Ovary (tissue), 10 donors: ENCODE measurements at places on chromosomes 3 and 15. TPM values are rescaled to one million over a fixed set of nuclear protein-coding genes. Genes with fewer than 3 reads are reported as not detected.

Gene P2RY14
- total RNA-seq: 1.2 TPM

Gene GPR149
- total RNA-seq: not detected

Gene IREB2
- 29.3 TPM for total RNA-seq

Gene GOLGA6L7
- not detected for total RNA-seq

Gene ADAMTS9
- 88.8 TPM for total RNA-seq

Gene SLC7A14
- 0.05 TPM for total RNA-seq

DNA sequence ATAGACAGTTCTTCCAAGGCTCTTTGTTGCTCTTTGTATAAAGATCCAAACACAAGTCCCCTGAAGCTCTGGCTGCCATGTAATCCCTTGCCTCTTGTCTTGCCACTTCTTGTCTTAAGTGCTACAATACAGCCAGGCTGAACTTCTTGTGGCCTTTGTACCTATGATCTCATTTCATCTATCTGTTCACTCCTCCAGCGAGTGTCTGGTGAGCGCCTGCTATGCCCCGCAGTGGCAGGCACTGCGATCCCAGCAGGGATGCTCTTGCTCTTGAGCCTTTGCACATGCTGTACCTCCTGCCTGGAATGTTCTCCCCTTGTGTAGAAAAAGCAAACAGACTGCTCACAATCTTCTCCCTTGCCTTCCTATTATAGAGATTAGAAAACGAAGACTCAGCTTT lies 81.9 kb upstream of the ADPGK start:
- no peaks in the 10 kb centered on the region for H3K36me3 ChIP-seq
- no peaks in the 10 kb centered on the region for H3K4me1 ChIP-seq
- no peaks in the 10 kb centered on the region for H3K27me3 ChIP-seq
- no peak for DNase-seq
- no peak overlapping the region for H3K4me3 ChIP-seq
- no peak overlapping the region for H3K27ac ChIP-seq

GRCh38 chr3:133943639-133944141 lies 48.0 kb upstream of the RAB6B start:
- no peak for DNase-seq
- no peak overlapping the region for H3K4me3 ChIP-seq
- H3K36me3 ChIP-seq: no peaks in the 10 kb centered on the region
- H3K27me3 ChIP-seq: no peaks in the 10 kb centered on the region

GRCh38 chr3:134869153-134869726 lies 74.2 kb downstream of the EPHB1 start:
- H3K27ac ChIP-seq: no peak overlapping the region
- H3K27me3 ChIP-seq: no peaks in the 10 kb centered on the region
- no peak for DNase-seq

DNA sequence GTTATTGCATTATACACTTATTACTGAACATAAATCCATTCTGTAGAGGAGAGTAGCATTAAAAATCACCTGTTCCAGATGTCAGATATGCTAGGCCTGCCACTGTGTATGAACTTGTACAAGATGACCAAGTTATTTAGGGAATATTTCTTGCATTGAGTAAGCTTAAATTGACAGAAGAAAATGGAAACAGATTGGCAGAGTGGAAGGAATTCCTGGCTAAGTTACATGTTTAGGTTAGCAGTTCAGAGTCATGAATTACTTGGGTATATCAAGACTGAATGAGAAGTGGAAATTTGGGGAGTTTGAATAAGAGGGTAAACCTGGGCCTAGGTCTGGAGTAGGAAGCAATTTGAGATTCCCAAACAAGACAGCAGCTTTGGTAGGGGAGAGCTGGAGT lies 44.6 kb downstream of the ARHGAP31 start:
- H3K4me1 ChIP-seq: peaks cover 9% of the 10 kb centered on the region
- no peak overlapping the region for H3K27ac ChIP-seq
- no peaks in the 10 kb centered on the region for H3K27me3 ChIP-seq

GRCh38 chr15:52466134-52466701 lies 62.5 kb downstream of the MYO5A start:
- no peaks in the 10 kb centered on the region for H3K27me3 ChIP-seq

GRCh38 chr3:123634149-123635051 lies 49.5 kb upstream of the HACD2 start:
- no peaks in the 10 kb centered on the region for H3K36me3 ChIP-seq
- H3K27ac ChIP-seq: no peak overlapping the region
- no peak for DNase-seq
- H3K4me3 ChIP-seq: no peak overlapping the region
- H3K4me1 ChIP-seq: peaks cover 20% of the 10 kb centered on the region
- H3K27me3 ChIP-seq: no peaks in the 10 kb centered on the region

GRCh38 chr3:141360888-141361598 lies 7.3 kb upstream of the ZBTB38 start:
- H3K27ac ChIP-seq: no peak overlapping the region
- no peak overlapping the region for H3K4me3 ChIP-seq
- peaks cover 2% of the 10 kb centered on the region for H3K4me1 ChIP-seq
- no peaks in the 10 kb centered on the region for H3K27me3 ChIP-seq
- no peaks in the 10 kb centered on the region for H3K36me3 ChIP-seq

DNA sequence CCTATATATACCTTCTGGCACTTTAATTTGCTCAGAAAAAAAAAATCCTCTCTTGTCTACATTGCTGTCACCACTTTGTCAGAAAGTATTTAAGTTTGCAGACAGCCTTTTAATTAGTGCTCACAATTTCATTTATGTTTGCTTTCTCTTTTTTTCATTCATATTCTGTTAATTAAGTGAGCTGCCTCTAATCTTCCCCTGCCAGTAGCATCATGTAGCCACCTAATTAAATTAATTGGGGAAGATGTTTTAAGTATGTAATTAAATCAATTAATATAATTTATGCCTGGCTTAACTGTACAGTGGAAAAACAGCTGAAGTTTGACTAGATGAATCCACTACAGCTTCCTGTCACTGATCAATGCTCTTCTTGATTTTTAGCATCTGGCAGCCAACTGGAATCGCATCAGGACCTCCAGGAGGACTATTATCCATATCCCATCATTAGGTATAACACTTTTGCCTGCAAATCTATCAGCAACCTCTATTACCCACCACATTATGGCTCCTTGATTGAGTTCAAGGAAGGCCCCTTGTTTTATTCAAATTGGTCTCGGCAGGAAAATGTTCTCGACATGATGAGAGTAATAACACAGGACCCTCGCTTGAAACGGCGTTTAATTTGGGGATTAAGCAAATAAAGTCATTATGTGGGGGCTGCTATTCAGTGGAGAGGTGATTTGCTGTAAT lies 118.5 kb downstream of the IQCH start:
- H3K36me3 ChIP-seq: no peaks in the 10 kb centered on the region
- no peak overlapping the region for H3K27ac ChIP-seq
- H3K4me3 ChIP-seq: no peak overlapping the region
- H3K4me1 ChIP-seq: no peaks in the 10 kb centered on the region

DNA sequence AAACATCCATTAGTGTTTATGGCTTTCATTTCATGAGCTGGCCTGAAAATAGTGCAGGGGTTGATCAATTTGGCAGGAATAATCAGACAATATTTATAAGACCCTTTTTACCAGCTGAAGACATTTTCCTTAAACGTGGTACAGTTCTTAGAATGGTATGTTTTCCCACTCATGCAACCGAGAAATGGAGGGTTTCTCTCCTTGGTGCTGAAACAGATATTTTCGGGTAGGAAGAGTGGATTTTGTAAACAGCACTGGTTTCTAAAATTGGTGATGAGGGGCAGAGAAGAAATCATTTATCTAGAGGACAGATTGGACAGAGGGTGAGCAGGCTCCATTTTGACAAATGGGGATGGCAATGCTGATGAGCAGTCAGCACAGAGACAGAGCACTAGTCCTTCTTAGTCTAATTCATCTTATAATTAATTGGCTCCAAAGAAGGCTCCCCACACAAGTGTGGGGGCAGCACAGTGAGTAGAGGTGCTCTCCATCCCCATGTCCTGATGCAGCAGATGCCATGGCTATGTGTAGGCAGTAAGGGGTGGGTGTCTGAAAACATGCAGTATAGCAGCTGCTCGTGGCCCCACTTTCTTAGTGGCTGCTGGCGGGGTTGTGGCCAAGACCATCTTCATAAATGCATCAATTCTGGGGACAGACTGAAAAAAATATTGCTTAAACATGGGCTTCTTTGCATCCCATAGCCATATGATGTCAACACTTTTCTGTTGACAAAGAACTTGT lies 18.1 kb upstream of the SLC7A14 start:
- no peaks in the 10 kb centered on the region for H3K4me1 ChIP-seq
- no peak for DNase-seq
- H3K4me3 ChIP-seq: no peak overlapping the region
- H3K27ac ChIP-seq: no peak overlapping the region
- no peaks in the 10 kb centered on the region for H3K27me3 ChIP-seq

DNA sequence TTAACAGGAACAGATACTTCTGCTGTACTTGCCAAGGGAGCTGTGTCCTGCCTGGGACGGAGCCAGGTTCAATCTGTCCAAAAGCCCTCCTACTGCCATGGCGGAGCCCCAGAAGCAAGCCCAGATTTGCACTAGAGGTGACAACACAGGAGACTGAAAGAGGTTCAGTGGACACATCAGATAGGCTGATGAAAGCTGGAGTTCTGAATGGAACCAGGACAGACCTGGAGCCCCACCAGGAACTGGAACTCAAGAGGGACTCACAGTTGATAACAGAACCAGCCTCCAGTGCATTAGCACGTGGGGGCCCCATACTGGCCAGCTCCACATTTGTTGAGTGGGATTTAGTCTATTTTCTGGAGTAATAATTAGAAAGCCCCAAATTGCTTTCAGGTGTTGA lies 315.5 kb downstream of the ARRDC4 start:
- H3K36me3 ChIP-seq: no peaks in the 10 kb centered on the region
- H3K27ac ChIP-seq: no peak overlapping the region
- no peaks in the 10 kb centered on the region for H3K4me1 ChIP-seq
- DNase-seq: no peak
- no peak overlapping the region for H3K4me3 ChIP-seq

DNA sequence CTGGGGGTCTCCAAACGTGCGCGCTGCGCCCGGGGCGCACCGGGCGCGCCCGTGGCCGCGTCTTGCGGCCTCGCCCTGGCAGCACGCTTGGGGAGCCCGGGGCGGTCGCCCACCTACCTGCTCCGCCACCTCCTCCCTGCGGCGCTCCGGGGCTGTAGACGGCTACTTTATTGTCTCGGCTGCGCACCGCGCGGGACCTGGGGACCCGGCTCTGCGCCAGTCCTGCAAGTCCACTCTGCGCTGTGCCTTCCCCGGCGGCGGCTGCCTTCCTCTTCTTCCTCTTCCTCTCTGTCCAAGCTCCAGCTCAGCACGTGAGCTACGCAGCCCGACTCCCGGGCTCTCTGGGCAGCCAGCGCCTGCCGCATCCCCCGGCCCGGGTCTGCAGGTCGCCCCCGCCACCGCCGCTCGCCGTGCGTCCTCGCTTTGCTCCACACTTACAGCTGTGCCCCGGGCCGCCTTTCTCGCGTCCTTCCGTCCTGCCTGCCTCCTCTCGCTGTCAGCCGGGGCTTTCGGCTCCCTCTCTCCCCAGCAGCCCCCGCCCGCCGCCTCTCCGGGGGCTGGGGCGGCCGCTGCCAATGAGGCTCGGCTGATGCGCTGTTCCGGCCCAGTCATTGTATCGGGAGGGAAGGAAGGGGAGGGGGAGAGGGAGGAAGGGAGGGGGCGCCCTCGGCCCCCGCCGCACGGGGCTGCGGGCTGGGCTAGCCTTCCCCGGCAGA lies 156.4 kb upstream of the FRMD4B start:
- no peak overlapping the region for H3K27ac ChIP-seq
- no peaks in the 10 kb centered on the region for H3K4me1 ChIP-seq
- H3K4me3 ChIP-seq: peak overlapping the region; percentile 24
- H3K36me3 ChIP-seq: no peaks in the 10 kb centered on the region

DNA sequence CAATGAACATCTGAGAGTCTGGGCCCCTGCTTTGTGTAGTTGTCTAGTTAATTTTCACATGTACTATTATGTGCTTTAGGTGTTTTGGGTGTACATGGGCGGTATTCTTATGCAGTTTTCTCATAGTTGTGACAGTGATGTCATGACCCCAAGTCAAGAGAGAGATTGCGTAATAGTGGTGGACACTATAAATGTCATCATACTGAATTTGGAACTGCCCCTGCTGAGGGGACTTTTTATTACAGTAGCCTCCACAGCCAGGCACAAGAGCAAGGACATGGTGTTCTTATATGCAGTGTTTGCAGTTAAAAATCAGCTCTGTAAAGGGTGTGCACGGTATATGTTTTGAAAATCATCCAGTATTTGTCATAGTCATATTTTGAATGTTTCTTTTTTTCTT lies 29.5 kb downstream of the ABHD2 start:
- H3K36me3 ChIP-seq: no peaks in the 10 kb centered on the region
- H3K27ac ChIP-seq: no peak overlapping the region
- no peak for DNase-seq
- H3K4me3 ChIP-seq: no peak overlapping the region
- peaks cover 4% of the 10 kb centered on the region for H3K4me1 ChIP-seq
- H3K27me3 ChIP-seq: no peaks in the 10 kb centered on the region

GRCh38 chr15:79265167-79265566 lies 17.4 kb upstream of the ANKRD34C start:
- no peaks in the 10 kb centered on the region for H3K4me1 ChIP-seq
- H3K27me3 ChIP-seq: no peaks in the 10 kb centered on the region
- no peak overlapping the region for H3K4me3 ChIP-seq
- H3K36me3 ChIP-seq: no peaks in the 10 kb centered on the region
- no peak for DNase-seq

- H3K4me3 ChIP-seq: no peak overlapping the region
- no peak overlapping the region for H3K27ac ChIP-seq
- no peaks in the 10 kb centered on the region for H3K36me3 ChIP-seq
- H3K27me3 ChIP-seq: no peaks in the 10 kb centered on the region
These were observed 97.3 kb downstream of the RTP4 start for GRCh38 chr3:187465503-187465902.

- no peak overlapping the region for H3K4me3 ChIP-seq
- H3K4me1 ChIP-seq: no peaks in the 10 kb centered on the region
These were observed 204.3 kb upstream of the LRIG1 start for GRCh38 chr3:66705076-66705475.

- no peak overlapping the region for H3K27ac ChIP-seq
- H3K4me1 ChIP-seq: peaks cover 10% of the 10 kb centered on the region
- no peaks in the 10 kb centered on the region for H3K36me3 ChIP-seq
- DNase-seq: peak; percentile 58
- H3K27me3 ChIP-seq: no peaks in the 10 kb centered on the region
These were observed 93.1 kb downstream of the LRIG1 start for GRCh38 chr3:66407611-66408218.

DNA sequence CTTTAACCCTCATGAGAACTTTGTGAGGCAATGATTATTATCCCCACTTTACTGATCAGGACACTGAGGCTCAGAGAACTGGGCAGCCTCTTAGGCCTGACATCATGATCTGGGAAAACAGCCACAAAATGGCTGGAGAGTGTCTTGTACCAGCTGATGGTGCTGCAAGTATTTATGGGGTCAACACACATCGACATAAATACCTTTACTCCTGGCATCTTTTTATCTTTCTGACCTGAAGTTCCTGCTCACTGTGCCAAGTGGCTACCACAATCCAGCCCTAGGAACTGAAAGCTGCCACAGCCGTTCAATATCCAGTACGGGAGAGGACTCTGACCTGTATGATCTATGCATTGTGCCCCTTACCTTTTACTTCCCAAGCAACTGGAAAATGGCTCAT lies 29.2 kb upstream of the MUC13 start:
- no peaks in the 10 kb centered on the region for H3K4me1 ChIP-seq
- no peak overlapping the region for H3K4me3 ChIP-seq
- H3K27me3 ChIP-seq: no peaks in the 10 kb centered on the region
- DNase-seq: no peak
- H3K36me3 ChIP-seq: no peaks in the 10 kb centered on the region

- DNase-seq: no peak
- H3K4me3 ChIP-seq: no peak overlapping the region
- H3K36me3 ChIP-seq: no peaks in the 10 kb centered on the region
- H3K4me1 ChIP-seq: no peaks in the 10 kb centered on the region
- no peak overlapping the region for H3K27ac ChIP-seq
- no peaks in the 10 kb centered on the region for H3K27me3 ChIP-seq
These were observed 199.3 kb upstream of the BCL6 start for GRCh38 chr3:187944390-187945179.
